ENCODE measurements at places on chromosomes 1 and 21.
A peak's percentile ranks its signal among the peaks of the same experiment; 100 is the strongest.

DNA sequence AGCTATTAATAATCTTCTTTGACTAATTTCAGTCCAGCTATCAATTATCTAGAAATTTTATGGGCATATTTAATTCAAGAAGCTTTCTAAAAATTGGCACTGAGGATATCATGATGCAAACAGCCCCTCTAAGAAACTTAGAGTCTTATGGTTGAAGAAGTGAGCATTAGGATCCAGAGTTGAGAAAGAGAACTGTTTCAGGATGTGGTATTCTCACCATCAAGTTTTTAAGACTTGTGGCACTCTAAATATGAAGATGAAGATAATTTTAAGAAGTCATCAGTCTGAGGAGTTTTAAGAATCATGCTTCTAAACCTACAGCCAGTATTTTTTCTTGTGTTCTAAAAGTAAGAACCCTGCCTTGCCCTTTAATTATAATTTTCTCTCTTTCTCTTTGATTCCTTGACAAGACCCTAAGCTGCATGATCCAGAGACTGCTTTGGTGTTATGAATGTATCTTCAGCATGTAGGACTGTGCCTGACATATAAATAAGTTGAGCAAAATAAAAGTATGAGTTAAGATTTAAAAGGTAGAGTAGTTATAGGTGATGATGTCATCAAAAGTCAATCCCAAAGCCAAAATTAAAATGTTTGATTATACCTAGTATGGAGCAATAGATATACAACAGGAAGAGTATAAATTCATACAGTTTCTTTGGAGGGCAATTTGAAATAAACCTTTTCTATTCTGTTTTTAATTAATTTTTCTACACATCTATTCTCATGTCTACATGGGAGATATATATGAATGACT, 39.1 kb downstream of the RPS6KC1 start:
- no peak for DNase-seq

DNA sequence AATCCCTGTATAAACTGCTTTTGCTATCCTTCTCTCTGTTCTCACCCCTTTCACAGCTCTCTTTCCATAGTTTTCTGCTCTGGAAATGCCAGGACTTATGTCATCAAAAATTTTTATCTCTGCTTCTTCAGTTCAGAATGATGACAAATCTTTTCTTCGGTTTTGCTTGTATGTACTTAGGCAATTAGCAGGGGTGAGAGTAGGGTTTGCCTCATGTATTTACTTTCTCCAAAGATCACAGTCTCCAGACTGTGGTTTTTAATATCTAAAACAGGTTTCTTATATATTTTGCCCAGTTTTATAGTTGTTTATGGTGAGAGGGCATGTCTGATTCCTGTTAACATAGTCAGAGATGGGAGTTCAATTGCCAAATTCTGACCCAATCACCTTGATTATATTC, 235.4 kb upstream of the LYPLAL1 start:
- DNase-seq = no peak

DNA sequence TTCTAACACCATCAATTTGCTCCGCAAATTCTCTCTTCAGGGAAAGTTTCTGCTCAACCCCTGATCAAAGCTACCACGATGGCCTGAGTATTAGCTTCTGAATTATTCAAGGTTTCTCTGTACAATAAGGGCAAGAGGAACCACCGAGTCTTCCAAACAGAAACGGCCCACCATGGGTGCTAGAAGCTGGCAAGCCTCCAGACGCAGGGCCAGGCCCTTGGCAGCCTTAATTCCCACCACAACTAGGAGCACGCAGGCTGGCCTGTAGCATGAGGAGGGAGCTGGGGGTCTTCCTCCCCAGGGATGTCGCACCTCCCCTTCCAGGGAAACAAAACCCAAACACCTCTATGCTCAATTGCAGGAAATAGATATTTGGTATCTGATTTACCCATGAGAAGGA, 11.1 kb downstream of the RSPH1 start:
- DNase-seq = no peak

DNA sequence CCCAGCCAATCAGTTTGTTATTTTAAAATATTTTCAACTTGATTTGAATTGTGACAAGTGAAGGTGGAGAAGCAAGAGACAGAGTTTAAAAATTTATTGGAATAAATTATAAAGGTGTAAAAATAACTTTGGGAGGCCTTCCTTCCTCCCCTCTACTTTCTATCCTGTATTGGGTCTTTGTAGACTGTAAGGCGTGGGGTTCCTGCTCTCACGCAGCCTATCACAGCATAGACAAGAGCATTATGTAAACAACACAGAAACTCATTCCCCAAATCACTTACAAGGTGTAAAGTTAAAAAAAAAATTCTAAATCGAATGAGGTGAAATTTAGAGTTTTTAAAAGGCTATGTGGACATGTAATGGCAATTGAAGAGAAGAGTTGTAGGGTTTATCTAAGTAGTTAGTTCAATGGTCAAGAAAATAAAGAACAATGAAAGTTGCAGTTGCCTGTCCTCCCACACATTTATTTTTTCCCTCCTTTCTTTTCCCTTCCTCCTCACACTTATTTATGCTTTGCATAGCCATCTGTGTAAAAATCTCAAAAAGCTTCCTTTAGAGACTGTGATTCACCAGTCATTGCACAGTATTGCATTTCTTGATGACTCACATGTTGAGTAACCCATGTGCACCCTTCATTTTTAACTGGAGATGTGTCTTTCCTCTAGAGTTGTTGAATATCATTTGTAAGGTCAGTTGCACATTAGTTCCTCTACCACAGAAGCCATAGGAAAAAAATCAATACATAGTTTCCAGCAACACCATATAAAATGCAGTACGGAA, 242.2 kb downstream of the PTPRC start:
- DNase-seq = no peak

- DNase-seq = no peak
Observed at GRCh38 chr1:209262631-209263030, 320.9 kb upstream of the CAMK1G start.

DNA sequence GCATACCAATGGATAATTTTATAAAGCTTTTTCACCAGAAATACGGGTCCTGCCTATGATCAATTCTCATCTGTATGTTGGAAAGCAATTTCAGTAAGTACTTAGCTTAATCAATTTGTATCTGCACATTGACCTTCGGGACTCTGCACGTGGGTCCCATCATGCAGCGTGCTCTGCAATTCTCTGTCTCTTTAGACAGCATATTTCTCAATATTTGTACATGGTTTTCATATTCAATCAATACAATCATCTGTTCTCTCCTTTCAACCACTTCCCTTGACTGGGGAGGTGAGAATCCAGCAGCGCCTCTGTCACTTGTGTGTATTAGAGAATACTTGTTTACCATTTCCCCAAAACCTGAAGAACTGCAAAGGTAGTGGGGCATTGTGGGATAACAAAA, 220.5 kb downstream of the TNR start:
- DNase-seq = no peak

GRCh38 chr1:170230323-170230722, 84.6 kb downstream of the NTMT2 start:
- DNase-seq = no peak

DNA sequence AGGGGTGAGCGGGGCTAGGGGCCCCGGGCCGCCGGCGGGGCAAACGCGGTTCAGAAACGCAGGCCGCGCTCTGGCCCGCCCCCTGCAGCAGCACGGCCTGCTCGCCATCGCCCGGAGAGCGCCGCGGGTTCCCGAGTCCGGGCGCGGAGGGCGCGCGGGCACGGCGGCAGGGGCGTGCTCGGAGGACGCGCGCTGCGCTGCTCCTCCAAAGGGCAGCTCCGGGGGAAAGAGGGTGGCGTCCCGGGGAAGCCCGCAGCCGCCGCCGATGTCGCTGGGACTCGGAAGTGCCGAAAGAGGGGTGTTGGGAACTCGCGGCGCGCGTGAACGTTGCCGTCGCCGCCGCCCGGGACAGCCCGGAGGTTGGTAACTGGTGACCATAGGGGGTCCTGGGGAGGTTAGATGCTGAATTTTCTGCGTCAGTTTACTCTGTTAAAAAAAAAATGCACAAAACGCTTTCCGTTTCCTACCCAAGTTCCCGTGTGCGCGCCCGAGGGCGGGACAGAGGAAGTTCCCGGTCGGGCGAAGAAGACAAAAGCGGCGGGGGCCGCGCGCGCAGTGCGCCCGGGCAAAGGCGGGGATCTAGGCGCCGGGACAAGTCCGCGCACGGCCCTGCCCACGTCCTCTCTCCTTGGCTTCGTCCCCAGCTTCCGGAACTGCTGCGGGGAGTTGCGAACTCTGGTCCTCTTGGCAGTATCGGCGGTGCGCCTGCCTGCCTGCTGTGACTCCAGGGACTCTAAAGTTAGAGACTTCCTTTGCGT, at the start of gene HHAT:
Gene HHAT, plus strand, starts transcription at position 157 of the 758 bp plus-strand sequence. CDS start 20,074 bp downstream, outside the sequence.
- DNase-seq = peak; percentile 30

- no peak for DNase-seq
Observed at GRCh38 chr1:118298397-118298796, 113.4 kb upstream of the SPAG17 start.

DNA sequence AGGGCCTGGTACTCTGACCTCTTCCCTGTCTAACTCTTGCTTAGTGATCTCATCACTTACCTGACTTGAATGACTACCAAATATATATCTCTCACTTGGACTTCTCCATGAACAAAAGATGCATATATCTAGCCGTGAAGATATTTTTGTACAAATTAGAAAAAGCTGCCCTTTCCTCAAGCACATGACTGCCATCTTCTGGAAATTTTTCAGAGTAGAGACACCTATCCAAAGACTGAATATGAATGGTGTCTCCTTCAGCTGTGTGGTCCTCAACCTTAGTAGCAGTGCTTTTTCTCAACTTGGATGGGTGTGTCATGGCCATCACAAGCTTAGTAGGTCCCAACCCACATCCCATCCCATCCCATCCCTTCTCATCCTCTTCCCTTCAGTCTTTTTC, 142.3 kb downstream of the DNM3 start:
- no peak for DNase-seq

- DNase-seq = no peak
Observed at GRCh38 chr1:161131523-161132409, 701 bp downstream of the DEDD start.

GRCh38 chr1:9465640-9466039, 73.6 kb upstream of the SLC25A33 start:
- no peak for DNase-seq

- no peak for DNase-seq
Observed at GRCh38 chr1:226657895-226658545, 81.1 kb downstream of the ITPKB start.

GRCh38 chr1:61585714-61586113, 139.2 kb downstream of the TM2D1 start:
- DNase-seq = no peak

GRCh38 chr1:12173631-12174121, 6.9 kb downstream of the TNFRSF1B start:
- peak; percentile 82 for DNase-seq

DNA sequence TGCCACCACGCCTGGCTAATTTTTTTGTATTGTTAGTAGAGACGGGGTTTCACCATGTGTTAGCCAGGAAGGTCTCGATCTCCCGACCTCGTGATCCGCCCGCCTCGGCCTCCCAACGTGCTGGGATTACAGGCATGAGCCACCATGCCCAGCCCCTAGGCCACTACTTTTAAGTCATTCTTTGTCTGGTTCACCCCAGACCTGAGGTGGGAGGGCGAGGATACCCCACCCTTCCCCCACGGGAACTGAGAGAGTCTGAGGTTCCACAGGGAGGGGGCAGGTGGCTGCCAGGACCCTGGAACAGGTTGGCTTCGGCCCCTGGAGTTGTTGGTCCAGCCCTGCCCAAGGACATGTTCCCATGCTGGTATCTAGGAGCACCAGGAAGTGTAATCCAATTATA, 7.7 kb upstream of the SDC3 start:
- no peak for DNase-seq

DNA sequence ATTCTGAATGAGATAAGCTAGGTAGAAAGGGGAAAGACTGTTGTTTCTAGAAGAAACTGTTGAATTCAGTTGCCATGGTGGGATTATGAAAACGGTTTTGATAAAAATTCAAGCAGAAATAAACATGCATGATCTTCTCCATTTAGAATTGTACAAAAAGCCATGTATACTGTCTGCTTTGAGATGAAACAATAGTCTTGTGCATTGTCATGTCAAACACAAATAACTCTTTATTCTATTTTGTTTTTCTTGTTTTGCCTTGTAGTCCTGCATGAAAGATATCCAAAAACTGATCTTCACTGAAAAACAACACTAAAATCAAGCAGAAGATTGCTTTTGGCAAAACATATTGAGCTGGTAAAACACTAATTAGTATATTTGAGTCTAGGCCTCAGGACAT, 659.9 kb downstream of the LTN1 start:
- no peak for DNase-seq

DNA sequence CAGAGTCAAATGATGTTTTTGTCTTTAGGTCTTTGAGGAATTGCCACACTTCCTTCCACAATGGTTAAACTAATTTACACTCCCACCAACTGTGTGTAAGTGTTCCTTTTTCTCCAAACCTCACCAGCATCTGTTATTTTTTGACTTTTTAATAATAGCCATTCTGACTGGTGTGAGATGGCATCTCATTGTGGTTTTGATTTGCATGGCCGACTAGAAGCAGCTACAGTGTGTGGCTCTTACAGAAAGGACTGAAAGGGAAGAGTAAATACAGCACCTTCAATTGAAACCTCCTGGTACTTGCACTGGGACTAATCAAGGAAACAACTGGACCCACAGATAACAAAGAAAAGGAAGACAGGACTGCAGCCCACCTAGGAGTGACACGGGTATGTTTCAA, 668.0 kb upstream of the RGS18 start:
- no peak for DNase-seq
